IPS DF 6.9 (cell line): ENCODE measurements at places on chromosomes 13 and 19.

GRCh38 chr13:42574435-42575311 is 721 bp downstream of the TNFSF11 start:
- no peak for DNase-seq

- DNase-seq = no peak
Observed at GRCh38 chr19:35281303-35281702, 1.0 kb upstream of the HAMP start.

DNA sequence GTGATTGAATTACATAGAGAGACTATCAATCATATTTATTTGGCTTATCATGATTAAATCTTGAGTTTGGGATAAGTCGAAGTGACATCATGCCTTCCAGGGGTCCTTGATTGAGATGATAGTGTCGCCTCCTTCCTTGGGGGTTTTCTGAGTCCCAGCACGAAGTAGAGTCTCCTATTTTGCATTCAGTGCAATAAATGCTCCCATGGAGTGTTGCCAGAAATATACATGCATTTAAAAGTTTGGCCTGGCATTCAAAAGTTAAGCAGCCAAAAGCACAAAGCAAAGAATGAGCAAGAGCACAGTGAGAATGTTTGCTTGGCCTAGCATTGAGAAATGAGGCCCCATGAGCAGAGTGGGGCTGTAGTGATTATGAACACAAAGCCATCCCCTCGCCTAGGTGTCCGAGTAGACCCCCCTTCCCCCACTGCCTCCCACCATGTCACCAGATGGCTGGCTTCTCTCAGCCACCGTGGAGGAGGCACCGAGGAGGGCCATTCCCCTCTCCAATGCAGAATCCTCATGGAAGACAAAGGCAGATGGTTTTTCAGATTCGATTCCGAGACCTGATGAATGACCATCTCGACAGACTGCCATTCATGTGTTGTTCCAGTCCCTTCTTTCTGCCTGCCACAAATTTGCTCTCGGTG is 58.8 kb upstream of the UBL3 start:
- DNase-seq = no peak

GRCh38 chr19:13220847-13221246 is 70.6 kb downstream of the IER2 start:
- no peak for DNase-seq

DNA sequence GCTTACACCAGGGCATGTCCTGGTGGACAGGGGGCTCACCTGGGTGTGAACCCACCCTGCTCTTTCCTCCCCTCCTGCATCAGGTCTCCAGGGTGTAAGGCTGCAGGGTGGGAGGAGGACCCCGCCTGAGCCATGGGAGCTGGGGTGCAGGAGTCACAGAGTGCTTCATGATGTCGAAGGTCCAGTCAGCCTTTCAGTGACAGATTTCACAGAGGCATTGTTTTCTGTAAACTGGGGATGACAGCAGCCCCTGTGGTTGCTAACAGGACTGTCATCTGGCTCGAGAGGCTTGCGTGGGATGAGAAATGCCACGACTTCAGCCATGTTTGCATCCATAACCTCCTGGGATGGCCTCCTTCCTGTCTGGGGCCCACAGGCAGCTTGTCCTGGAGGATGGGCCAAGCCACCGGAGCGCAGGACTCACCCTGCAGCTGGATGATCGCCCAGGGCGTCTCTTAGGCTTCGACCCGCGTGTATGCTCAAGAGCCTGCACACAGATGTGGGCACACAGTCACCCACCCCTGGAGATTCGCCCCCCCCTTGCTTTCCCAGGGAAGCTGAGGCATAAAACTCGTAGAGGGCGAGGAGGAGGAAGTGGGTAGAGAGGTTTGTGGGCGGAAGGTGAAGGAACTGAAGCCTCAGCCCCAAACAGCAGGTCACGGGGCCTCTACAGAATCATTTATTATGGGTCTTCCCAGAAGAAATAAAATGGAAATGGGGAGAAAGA is 4.9 kb downstream of the NANOS3 start:
- DNase-seq = no peak

GRCh38 chr13:21047591-21048282 is 13.6 kb downstream of the LATS2 start:
- no peak for DNase-seq

DNA sequence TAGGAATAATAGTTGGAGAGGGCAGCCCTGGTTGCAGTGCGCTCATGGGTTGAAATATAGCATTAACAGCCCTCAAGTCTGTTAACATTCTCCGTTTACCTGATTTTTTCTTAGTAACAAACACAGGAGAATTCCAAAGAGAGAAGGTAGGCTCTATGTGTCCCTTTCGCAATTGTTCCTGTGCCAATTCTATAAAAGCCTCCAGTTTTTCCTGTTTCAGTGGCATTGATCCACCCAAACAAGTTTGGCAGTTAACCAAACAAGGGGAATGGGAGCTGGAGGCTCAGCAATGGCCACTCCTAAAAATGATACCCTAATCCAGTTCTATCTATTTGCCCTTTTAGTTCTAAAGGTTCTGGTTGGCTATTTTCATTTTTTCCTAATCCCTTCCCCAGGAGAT is 151.6 kb downstream of the ZNF486 start:
- DNase-seq = no peak

- no peak for DNase-seq
Observed at GRCh38 chr13:24682353-24682752, 2.1 kb downstream of the ATP12A start.

- DNase-seq = no peak
Observed at GRCh38 chr19:32313569-32314265, 31.7 kb upstream of the ZNF507 start.

GRCh38 chr13:46913757-46914156 is 16.9 kb upstream of the HTR2A start:
- DNase-seq = no peak

DNA sequence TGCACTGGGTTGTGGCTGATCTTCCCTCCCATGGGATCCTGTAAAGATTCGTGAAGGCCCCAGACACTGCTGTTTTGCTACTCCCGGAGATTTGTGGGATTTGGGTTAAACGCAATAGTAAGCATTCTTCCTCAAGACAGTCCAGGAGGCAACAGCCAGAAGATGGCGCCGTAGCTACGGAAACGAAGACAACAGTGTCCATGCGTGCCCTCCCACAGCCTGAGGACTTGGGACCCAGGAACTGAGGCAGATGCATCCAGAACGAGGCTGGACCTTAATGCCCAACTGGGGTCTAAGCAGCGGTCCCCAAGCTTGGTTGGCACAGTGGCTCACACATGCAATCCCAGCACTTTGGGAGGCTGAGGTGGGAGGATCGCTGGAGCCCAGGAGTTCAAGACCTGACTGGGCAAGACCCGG is 57.6 kb upstream of the ZNF507 start:
- peak; percentile 78 for DNase-seq

DNA sequence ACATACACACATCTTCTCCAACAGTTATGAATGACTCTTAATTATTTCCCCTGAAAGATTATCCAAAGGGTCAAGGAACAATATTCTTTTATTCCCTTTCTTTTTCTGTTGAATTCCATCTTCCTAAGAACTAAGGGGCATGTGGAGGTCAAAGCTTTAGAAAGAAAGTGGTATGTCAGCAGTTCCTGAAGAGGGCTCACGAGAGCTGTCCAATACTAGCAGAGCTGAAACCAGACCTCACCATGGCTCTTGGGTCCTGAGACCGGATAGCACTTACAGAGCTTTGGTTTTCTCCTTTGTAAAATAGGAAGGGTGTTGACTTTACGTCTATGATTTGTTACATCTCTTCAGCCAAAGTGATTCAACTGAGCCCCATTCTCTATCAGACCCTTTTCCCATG is 109.8 kb upstream of the FREM2 start:
- no peak for DNase-seq

DNA sequence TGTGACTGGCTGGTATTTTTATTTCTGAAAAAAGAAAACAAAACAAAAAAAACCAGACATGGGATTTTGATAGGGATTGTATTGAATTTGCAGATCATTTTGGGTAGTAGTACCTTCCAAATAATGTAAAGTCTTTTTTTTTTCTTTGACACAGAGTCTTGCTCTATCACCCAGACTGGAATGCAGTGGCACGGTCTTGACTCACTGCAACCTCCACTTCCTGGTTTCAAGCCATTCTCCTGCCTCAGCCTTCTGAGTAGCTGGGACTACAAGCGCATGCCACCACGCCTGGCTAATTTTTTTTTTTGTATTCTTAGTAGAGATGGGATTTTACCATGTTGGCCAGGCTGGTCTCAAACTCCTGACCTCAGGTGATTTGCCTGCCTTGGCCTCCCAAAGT is 4.2 kb downstream of the ZNF101 start:
- DNase-seq = no peak

DNA sequence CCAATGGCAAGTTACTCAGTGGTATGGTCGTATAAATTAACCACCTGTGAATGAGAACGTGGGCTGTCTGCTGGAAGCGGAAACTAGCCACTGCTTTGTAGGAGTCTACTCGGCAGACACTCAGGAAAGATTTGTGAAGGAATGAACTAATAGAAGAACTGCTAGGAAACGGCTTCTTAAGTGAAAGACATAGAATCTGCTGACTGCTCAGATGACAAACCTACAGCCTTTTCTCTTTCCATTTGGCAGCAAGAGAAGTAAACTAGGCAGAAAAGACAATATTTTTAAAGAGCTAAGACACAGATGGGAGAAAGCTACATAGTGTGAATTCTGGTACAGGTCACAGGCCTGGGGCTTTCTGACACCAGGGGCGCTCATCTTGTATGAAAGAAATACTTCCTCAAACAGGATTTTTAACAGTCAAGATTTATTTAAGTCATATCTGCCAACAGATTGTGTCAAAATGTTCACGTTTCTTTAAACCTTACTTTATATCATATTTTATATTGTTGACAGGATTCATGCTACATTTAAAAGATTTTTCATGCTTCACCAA is 78.4 kb downstream of the MIPEP start:
- DNase-seq = no peak

DNA sequence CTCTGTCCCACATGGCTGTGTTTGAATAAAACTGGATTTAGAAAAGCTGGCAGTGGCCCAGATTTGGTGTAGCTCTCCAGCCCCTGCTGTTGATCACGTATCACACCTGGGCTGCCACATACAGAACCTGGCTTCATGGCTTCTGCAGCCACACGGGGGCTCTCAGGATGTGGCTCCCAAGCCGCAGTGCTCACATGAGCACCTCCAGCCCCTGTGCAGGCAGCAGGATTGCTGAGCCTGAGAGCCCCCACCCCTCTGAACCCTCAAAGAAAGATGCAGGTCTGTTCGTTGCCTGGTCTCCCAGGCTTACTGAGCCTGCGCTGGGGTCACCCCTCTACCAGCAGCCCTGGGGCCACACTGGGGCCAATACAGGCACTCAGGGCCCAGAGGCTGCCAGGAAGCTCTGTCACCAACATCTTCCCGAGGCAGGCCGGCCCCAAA is 2.7 kb downstream of the PLEKHF1 start:
- no peak for DNase-seq

DNA sequence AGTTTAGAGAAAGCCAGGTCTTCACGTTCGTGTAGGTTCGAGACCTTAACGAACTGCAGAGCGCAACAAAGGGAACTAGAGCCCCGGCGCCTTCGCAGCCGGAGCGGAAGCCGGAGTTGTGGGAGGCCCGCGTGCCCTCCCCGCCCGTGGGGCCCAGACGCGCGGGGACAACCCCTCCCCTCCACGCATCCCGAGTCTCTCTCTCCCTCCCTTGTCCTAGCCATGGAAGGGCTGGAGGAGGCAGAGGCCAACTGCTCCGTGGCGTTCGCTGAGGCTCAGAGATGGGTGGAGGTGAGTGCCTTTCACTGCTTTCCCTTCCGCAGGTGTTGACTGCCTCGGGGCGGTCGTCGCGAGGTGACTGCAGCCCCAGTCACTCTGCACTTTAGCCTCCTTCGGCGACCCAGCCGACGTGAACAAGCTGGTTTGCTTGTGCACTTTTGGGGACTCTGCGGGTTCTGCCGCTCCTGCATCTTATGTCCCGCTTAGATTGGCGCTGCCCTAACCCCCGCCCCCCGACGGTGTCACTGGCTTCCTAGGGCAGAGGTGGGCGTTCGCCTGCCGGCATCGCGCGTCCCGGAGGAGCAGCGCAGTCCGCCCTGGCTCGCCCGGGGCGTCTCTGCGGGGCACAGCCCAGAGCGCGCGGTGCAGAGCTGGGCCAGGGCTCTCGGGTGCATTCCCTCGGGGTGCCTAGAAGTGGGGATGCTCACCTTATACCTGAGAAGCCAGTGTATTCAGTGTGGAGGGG is 478 bp downstream of the LMO7 start:
- DNase-seq = no peak

GRCh38 chr13:28313579-28313978 is 175.2 kb downstream of the PAN3 start:
- DNase-seq = no peak

- no peak for DNase-seq
Observed at GRCh38 chr13:44573790-44574465, 2.2 kb downstream of the TSC22D1 start.

DNA sequence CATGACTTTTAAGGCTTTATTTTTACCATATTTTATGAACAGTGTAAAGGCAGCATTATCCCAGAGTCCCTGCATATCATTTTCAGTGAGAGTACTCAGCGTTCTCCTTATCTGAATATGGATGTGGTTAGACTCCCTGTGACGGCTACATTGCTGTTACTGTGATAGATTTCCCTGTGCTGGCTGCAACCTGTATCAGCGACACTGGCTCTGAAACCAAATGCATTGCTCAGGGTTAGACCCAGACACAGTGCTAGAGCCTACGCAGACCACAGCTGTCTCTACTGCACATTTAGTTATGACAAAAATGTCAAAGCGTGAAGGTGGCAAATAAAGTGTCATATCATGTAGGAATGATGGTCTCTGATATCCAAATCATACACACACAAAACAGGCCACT is 138.0 kb downstream of the ENOX1 start:
- DNase-seq = no peak

DNA sequence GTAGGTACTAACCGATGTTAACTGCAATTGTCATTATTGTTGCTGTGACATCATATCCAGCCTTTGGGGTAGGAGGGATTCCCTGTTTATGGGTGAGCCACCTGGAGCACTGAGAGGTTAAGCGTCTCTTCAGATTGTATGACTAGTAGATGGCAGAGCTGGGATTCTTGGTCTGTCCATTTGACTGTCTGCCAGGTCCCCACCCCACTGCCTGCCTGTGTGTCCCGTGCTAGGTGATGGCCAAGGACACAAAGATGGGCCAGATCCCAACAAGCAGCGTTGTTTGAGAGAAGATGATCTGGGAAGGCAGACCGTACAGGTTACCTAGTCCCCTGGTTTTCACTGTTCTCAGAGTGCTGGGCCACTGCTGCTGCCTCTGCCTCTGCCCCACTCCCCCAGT is 16.6 kb downstream of the PPP2R1A start:
- no peak for DNase-seq

GRCh38 chr19:3365836-3366752 is at the start of gene NFIC:
Gene NFIC, plus strand, starts transcription at chr19:3366583. Its CDS starts 54 bp downstream, at chr19:3366637.
- no peak for DNase-seq

- no peak for DNase-seq
Observed at GRCh38 chr19:30539315-30539714, 167.1 kb downstream of the ZNF536 start.

GRCh38 chr13:99178636-99179035 is 22.0 kb upstream of the UBAC2 start:
- DNase-seq = no peak

GRCh38 chr13:98505217-98505616 is 71.7 kb downstream of the STK24 start:
- DNase-seq = no peak
